Mucosa of gallbladder (tissue), 1 donor: ENCODE measurements at places on chromosomes 6 and 20. TPM values are rescaled to one million over a fixed set of nuclear protein-coding genes. Genes with fewer than 3 reads are reported as not detected.

DNA sequence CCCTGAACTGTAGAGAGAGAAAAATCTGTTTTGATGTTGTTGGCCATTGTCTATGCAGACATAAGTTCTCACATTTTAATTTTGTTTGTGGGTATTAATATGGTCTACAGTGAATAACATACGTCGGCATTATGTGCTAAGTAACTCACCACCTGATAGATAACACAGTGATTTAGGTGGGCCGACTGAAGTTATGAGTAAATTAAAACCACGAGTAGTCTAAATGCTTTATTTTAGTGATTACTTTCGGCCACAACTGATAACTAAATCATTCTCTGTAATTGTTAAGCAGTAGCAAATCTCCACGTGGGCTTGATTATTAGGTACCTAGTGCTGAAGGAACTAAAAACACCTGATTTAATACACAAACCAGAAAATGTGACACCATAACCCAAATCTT lies 1.1 kb downstream of the DOP1A start:
- no peak for DNase-seq

GRCh38 chr6:149108038-149108748 lies 209.3 kb upstream of the TAB2 start:
- DNase-seq: no peak

DNA sequence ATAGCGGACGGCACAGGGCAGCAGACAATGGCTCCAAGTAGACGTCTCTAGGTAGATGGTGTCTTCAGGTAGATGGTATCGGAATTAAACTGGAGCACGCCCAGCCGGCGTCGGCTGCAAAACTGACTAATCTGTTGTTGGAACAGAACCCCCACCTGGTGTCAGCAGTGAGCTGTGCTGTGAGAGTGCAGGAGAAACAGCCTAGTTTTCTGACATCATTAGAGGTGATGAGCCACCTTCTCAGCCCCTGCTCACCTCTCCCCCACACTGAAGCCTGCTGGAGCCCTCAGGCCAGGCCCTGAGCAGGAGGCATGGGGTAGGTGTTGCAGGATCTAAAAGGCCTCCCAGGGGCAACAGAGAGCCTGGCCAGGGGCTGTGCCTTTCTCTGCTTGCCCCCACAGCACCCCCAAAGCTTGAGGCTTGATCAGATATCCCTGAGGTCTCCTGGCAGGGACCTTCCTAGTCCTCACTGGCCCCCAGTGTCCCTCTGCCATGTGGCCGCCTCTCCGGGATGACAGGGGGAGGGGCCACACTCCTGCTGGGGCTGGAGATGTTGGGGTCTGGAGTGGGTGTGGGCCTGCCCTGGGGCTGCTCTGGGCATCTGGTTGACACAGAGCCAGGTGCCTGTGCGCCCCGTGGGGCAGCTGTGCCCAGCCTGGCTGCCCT lies 6.9 kb upstream of the HELZ2 start:
- no peak for DNase-seq

GRCh38 chr6:74577619-74578018 lies 628.2 kb downstream of the COL12A1 start:
- no peak for DNase-seq

DNA sequence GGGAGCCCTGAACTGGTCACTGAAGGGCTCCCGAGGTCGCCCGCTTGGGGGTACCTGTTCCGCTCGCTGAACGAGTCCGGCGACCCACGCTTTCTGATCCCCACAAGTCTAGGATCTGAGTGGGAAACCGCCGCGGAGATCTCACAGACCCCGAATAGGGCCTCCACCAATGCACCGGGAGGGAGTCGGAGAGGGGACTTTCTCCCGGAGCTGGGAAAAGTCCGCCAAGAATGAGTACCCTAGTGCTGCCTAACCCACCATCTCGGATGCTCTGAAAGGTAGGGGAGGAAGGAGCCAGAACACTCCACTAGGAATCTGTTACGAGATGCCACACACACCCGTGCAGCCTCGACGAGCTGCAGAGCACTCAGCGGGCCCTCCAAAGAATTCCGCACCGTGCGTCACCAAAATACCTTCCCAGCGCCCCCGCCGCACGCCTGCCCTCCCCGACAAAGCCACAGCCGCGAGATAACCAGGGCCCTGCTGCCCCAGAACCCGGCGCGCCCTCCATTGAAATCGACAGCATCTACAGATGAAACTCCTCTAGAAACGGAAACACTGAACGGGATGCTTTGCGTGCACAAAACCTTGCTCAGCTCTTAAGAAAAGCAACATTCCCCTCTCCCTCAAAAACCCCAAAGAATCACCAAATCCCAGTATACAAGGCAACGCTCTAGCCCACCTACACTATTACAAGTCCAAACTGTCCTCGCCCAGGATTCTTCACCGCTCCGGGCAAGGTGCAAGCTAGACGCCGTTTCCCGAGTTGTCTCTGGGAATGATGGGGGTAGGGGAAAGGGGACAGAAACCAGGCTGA lies 686 bp downstream of the COL12A1 start:
- DNase-seq: no peak

- DNase-seq: no peak
These were observed 206.2 kb downstream of the FOXC1 start for GRCh38 chr6:1815827-1816452.

GRCh38 chr20:62795023-62795761 lies 1.1 kb upstream of the MRGBP start:
- no peak for DNase-seq

- no peak for DNase-seq
These were observed 75.2 kb downstream of the YTHDF1 start for GRCh38 chr20:63140514-63141433.

- DNase-seq: peak; percentile 38
These were observed 7.9 kb downstream of the NKX2-2 start for GRCh38 chr20:21505810-21506530.

- no peak for DNase-seq
These were observed 90.5 kb downstream of the RNGTT start for GRCh38 chr6:88872962-88873361.

The COL9A3 gene
- 3.6 TPM for total RNA-seq

The OPRM1 gene
- total RNA-seq: not detected

The KHDC1L gene
- total RNA-seq: not detected

The NOX3 gene
- not detected for total RNA-seq
